ENCODE measurements at places on chromosomes 11 and 22.

DNA sequence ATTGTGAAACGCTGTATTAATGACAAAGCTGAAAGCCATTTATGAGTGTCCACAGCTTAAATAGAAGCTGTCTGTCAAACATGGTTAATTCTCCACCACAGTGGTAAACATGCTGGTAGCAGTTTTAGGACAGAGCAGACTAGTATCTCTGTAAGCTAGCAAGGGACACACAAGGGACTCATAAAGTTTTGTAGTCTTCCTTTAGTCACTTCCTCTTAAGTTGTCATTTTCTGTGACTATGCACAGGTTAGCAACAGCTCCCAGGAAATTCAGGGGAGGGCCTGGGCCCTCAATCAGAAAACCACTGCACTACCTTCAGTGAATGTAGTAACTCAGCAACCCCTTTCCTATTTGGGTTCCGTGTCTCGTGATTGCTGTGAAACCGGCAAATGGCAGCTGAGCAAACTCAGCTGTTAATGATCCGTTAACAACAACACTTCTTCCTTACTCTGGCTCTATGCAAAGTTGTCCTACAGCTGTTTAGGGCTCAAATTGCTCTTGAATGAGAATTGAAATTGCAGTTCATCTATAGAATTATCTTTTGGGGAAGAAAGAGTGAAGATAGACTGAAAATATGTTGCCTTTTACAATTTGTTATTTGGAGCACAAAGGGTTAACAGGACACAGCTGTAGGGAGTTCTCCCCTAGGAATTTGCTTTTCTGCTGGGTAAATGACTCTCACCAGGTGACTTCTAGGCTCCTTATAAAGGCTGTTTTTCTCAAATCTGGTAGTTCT, at the start of gene MMP26:
Gene MMP26 (plus strand): TSS at position 731 of the 736 bp plus-strand sequence.
- DNase-seq, result no peak

DNA sequence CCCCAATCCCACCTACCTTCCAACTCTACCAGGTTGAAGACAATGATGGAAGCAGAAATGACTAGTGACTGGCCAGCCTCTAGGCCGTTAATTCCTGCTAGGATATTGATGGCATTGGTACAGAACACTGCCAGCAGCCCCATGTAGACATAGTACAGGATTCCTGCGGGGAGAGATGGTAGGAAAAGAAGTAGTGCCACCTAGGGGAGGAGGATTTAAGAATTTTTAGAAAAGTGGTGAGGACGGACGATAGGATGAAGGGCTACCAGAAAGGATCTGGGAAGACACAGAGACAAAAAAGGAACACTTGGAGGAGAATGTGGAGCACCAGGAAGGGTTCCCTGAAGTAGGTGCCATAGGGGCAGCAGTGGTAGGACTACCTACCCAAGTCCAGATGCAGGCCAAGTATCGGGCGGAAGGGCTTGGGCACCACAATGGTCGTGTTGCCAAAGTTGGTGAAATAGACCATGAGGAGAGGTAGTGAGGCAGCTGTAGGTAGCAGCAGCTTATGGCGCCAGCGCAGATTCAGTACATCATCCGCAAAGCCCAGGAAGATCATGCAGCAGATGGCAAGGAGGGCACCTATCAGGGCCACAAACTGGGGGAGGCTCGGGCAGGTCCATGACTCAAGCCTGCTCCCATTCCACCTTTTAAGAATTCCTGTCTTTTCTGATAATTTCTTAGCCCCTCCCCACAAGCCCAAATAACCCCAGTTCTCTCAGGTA, 1.2 kb downstream of the DPAGT1 start:
- no peak for DNase-seq

DNA sequence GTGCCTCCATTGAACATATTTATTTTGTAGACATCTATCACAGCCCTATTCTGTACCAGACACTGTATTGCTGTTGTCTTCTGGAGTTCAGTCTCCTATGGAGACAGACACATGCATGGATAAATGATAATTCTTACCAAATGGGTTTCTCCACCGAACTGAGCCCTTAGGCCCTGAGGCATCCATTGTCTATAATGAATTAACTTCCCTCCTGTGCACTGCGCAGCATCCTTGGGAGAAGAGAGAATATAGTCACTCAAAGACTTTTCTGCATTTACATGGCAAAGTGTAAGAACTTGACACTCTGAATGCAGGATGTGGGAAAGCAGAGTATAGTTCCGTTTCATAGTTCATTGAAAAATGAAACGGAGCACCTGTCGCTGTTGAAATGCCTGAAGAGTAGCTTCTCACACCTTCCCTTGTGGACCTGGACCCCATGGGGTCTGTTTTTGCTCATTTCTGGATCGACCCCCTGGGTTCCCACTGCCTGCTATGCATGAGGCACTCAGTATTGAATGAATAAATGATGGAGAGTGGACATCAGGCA, 6.2 kb downstream of the ZNRF3 start:
- no peak for DNase-seq

- no peak for DNase-seq
Observed at GRCh38 chr11:60957188-60957587, 5.2 kb upstream of the SLC15A3 start.

DNA sequence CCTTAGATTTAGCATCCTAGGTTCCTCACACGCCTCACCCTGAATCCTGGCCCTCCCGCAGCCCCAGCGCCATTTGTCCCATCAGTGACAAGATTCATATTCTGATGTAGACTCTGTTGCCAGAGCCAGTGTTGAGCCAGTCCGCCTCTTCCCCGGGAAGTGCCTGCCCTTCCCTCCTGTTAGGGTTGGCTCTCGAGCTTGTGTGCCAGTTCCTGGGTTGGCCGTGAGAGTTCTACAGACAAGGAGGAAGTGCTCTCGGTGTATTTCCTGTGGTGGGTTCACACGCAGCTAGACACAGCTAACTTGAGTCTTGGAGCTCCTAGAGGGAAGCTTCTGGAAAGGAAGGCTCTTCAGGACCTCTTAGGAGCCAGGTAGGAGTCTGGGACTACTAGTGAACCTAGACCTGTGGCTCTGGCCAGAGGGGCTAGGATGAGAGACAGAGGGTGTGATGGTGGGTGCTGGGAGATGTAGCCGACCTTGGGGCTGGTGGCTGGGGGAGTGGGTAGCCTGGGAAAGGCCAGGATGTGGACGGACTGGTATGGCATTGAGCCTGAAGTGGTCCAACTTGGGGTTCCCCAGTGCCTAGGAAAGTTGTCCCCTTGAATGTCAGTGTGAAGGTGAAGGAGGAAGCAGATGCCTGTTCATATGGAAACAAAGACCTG, at the start of gene IL18BP:
Gene IL18BP (plus strand): TSS at position 261 of the 662 bp plus-strand sequence. CDS start 1,076 bp downstream, outside the sequence.
- no peak for DNase-seq

DNA sequence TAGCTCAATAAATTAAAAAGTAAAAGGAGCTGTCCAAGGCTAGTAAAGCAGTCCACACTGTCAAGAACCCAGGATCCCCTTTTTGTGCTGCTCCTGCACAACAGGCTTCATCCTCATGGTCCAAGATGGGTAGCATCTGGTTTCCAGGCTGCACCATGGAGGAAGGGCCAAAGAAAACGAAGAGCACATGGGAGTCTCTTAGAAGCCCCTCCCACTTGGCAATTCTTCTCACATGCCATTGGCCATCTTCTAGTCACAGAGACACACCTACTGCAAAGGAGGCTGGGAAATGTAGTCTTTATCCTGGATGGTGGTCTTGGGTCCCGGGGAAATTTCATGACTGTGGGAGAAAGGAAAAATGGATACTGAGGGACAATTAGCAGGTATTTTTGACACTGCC, 37.8 kb downstream of the PRR5L start:
- peak; percentile 13 for DNase-seq

DNA sequence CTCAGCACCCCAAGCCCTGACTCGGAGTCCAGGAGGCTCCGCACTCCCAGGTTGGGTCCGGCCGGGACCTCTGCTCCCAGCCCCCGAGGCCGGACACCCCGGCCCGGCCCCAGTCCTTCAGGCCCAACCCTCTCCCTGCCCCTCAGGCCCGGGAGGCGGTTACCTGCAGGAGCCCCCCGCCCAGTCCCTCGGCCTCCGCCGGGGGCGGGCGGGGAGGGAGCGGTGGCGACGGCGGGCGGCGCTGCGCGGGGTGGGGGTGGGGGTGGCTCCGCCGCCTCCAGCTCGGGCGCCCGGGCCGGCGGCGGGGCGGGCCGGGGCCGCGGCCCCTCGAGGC, 310 bp downstream of the TCF20 start:
- no peak for DNase-seq

GRCh38 chr11:98871690-98872089, 149.1 kb upstream of the CNTN5 start:
- no peak for DNase-seq

GRCh38 chr11:75262436-75262835, 21.9 kb downstream of the TPBGL start:
- DNase-seq, result no peak

- DNase-seq, result no peak
Observed at GRCh38 chr11:86675017-86675416, 2.6 kb upstream of the ME3 start.

DNA sequence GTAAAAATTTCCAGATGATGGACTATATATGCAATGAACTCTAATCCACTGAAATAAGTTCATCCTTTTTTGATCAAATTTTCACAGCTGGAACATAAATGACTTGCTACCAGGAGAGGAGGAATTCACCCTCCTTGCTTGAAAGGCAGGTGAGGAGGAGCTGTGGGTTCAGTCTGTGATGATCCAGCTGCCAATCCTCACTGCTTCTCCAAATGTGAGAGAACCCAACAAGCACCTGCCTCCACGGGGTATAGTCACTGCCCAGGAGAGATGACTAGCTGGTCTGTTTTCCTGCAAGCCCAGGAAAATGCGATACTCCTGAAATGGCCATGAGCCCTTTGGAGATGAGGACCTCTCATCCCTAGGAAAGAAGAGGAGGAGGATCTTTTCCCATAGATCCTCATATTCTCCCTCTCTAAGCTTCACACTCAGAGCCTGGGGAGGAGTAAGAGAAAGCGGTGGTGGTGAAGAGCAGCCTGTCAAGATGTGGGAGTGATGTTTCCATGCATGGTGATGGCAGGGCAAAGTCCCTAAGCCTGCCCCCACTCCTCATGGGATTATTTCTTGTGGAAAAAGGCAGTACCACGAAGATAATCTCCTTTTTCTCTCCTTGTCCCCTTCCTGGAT, 77.9 kb upstream of the USP47 start:
- no peak for DNase-seq

DNA sequence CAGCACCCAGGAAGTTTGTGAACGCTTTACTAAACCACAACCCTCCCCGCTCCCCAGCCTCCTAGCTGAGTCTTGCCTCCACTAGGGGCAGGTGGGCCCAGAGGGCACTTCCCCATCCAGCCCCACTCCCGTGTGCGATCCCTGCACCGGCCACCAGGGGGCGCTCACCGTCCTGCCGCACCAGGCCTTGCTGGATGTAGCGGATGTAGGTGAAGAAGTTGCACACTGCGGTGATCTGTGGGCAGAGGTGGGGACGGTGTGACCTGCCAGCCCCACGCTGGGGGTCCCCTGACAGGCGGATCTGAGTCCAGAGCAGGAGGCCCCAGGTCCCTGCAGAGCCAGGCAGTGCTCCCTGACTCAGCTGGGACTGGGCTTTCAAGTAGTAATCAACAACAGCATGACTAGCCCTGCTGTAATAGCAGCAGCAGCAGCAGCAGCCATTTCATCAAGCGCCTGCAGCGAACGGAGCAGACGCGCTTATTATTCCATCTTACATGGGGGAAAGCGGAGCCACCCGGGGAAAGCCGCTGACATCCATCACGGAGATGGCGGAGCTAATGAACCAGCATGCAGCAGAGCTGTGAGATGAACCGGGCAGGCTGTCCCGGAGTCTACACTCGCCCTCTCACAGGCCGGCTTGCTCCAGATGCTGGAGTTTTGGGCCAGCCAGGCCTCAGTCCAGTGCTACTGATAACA, 7.9 kb upstream of the FADS3 start:
- DNase-seq, result no peak

DNA sequence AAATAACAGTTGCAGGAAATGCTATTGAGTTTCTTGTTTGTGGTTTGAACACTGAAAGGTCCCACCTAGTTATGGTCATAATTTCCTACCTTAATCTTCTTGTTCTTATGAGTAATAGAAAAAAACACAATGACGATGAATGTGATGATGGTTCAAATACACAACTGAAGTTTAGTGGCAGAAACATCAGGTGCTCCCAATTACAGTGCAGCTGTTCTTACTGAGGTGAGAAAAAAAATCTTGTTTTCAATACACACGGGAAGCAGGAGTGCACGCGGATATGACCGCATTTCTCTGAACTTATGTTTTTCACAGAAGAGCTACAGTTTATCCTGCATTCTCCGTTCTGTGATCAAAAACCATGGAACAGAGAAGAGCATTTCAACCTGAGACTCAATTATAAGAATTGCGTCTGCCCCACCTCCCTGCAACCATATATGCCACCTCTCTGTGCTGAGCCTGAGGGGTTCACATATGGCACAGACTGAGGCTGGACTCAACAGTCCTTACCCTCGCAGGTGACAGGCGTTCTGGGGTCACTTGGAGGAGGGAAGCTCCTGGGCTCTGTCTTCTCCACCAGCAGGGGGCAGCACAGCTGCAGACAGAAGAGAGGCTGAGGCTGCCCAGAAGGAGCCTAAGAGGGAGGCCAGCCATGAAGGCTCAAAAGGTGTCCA, 99.7 kb upstream of the IGLL5 start:
- DNase-seq, result no peak
